ENCODE measurements at places on chromosomes 3 and 15.
A peak's percentile ranks its signal among the peaks of the same experiment; 100 is the strongest.

DNA sequence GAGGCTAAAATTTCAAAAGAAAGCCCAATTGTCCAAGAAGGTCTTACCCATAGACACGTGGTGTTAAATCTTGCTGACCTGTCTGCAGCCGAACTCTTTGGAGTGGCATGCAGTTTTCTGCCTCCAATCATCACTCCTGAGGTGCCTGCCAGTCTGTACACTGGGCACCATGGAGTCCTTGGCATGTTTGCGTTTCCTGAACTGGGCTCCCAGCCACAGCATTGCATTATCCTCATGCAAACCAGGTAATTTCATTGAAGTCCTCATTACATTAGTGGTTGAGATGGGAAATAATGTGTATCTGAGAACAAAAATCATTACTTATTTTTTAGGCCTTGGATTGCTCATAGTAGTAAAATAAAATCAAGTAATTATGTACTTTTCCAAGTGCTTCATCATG is 152.3 kb downstream of the AKAP13 start:
- DNase-seq = no peak

- no peak for DNase-seq
Measured at GRCh38 chr3:49619649-49620048, 54.5 kb upstream of the APEH start.

GRCh38 chr3:162337630-162338029 is 841.0 kb downstream of the OTOL1 start:
- DNase-seq = no peak

DNA sequence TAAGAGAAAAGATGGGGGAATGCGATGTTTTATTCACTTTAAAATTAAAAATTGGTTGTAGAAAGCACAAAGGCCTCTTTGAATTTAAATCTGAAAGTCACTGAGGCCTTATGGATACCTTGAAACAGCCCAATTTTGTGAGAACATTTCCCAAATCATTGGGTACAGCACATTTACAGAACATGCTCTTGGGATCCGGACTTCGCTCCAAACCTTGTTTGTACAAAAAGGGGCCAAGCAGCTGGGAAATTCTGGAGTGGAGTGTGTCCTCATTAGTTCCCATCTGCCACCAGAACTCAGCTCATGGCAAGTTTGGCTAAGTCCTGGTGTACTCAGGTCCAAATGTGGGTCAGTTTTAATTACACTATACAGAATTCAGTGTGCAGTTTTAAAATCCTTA is 254.2 kb downstream of the ZBTB20 start:
- DNase-seq = no peak

DNA sequence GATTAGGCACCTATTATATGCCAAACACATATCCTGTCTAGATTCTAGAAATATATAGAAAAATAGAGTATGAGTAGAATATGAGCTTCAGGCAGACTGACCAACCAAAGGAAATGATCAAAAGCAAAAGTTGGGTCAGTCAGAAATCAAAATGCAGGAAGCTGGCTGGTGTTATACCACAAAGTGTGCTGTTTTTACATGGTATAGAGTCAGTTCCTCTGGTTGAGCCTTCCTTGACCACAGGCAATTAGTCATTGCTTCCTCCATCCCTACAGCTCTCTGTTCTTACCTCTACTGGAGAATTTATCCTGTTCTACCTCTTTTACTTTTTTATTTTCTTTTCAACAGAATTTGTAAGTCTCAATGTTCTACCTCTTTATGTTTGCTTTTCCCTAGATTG is 149.8 kb downstream of the TMCO5A start:
- DNase-seq = peak; percentile 30

DNA sequence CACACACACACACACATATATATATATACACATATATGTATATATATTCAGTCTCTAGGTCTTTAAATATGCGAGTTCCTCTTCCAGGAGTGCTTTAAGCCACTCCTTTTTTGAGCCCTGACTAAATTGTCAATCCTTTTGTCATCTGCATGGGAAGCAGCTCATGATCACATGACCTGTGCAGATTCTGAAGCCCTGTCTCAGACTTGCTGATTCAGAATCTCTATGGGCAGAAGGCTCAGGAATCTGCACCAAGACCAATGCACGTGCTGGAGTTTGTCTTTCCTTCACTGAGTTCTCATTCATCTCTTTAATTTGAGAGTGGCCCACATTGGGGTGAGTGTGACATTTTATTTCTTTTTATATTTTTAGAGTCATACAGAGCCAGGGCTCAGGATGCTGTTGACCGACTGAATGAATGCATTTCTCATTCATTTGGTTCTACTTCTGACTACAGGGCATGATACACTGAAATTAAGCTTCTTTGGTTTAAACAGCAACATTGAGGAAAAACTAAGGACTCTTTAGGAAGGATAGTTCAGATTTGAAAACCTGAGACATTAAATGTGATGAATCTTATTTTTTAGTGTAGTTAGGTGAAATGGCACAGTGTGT is 307.5 kb downstream of the EDEM1 start:
- no peak for DNase-seq

GRCh38 chr15:63395730-63396151 is 14.1 kb upstream of the CA12 start:
- no peak for DNase-seq

- DNase-seq = no peak
Measured at GRCh38 chr15:67735896-67736295, 89.4 kb upstream of the SKOR1 start.

- no peak for DNase-seq
Measured at GRCh38 chr3:4398941-4399245, 68.2 kb downstream of the SUMF1 start.

DNA sequence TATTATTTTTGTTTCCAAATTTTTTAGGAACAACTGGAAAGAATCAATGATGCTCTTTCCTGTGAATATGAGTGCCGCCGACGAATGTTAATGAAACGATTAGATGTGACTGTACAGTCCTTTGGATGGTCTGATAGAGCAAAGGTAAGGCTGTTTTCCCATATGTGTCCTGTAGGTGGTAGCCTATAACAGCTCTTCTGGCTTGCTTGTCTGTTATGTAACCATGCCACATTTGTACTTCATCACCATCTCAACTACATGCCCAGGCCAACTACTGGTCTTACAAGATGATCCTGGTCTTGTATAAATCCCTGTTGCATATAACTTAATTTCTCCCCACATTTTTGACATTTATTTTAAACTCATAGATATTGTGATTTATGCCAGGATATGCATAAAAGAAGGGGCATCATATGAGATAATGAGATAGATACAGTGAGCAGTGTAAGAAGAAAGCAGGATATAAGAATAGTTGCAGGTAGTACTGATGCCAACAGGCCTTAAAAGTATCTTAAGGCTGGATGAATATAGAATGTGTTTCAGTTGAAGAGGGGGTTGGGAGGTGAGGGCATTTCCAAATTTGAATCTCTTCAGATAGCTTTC is 20.3 kb downstream of the FAM98B start:
- DNase-seq = peak; percentile 70

GRCh38 chr3:30696896-30697295 is 90.5 kb downstream of the TGFBR2 start:
- no peak for DNase-seq

GRCh38 chr15:74727727-74728126 is 2.4 kb upstream of the CYP1A1 start:
- no peak for DNase-seq

DNA sequence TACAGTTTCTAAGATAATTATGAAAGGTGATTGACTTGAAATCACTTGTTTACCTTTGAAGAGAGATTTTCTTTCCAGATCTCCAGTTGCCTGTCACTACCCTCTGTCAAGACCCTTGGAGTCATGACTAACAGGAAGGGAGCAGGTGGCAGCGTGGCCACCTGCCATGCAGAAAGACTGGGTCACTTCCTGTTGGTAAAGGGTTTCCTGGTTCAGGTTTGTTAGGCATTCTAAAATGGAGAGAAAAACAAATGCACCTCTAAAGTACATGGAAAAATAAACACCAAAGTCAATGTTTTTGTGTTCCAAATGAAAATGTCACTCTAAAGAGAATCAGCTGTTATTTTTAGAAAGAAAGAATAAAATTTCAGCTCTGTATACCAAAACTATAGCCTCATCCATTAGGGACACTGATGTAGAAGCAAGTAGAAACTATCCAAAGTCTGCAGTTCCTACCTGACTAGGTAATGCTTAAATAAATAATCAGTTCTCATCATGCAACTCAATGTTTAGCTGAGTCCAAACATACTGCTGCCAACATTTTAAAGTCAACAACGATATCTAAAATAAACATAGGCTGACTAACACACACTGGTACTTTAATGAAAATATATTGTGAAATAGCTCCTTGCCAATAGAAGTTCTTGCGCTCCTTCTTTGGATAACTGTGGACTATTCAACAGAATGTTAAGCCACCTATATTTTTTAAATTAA is 23.9 kb upstream of the TM4SF1 start:
- DNase-seq = peak; percentile 65

DNA sequence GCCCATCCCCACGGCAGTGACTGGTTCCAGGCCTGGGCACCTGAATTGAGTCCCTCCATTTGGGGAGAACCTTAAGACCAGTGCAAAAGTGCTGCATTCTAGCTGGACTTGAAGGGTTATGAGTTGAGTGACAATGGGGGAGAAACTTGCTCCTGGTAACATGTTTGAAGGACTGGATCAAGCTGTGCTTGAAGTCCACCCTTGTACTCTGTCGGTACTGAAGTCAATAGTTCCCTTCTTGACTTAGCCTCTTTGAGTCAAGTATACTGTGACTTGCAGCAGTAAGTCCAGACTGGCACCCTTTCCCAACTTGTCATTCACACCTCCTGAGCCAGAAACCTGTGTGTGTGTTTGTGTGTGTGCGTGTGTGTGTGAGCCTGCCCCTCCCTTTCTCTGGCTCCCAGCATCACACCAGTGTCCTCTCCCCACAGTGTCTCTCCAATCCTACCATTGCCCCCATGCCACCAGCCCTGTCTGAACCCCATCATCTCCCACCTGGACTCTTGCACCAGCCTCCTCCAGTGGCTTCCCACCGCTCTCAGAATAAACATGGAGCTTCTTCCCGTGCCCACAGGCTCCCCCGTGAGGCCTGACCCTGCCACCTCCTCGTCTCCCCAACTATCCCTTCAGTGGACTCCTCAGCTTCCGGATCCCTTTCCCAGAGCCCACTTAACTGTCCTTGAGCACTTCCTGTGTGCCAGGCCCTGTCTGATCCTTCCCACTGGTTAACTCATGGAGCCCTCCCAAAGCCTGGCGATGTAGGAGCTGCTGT is 10.2 kb upstream of the FBLN2 start:
- DNase-seq = no peak

DNA sequence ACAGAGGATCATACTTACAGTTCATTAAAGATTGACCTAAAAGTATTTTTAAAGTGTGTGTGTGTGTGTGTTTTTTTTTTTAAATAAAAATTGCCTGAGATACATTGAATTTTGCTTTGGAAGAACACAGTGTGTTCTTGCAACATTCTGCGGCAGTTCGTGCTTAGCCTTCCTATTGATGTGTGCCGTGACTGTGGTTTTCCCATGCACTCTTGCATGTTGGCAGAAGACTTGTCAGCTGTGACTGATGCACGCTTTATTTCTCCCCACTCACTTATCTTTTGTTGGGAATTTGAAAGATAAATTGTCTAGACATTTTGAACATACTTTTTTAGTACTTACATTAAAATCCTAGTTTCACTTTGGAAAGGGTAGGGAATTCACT is 136.3 kb upstream of the LRRFIP2 start:
- peak; percentile 11 for DNase-seq

DNA sequence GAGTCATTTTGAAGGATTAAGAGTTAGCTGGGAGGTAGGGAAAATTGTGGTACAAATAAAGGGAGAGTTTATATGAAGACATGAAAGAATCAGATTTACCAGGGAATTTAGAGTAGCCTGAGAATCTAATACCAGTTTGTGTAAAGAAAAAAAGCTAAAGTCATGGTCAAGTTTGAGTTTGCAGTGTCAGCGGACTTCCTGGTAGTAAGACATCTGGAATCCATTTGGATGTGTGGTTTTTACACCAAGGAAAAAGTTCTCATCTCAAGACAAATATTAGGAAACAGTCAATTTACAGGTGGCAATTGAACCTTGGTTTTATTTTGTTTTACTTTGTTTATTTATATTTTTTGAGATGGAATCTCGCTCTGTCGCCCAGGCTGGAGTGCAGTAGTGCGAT is 1.5 kb upstream of the P2RY12 start:
- no peak for DNase-seq

DNA sequence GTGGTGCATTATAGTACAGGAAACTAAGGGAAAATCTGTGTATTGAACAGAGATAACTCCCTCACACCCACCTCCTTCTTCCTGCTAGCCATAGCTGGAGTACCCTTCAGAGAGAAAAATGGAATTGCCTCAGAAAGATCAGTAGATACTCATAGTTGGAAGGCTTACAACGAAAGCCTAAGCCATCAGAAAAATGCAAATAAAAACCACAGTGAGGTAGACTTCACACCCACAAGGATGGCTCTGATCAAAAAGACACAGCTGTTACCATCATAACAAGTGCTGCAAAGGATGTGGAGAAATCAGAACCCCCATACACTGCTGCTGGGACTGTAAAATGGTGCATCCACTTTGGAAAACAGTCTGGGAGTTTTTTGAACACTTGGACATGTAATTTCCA is 7.4 kb upstream of the DLG1 start:
- peak; percentile 75 for DNase-seq

GRCh38 chr3:69354948-69355347 is 30.9 kb downstream of the FRMD4B start:
- DNase-seq = no peak

DNA sequence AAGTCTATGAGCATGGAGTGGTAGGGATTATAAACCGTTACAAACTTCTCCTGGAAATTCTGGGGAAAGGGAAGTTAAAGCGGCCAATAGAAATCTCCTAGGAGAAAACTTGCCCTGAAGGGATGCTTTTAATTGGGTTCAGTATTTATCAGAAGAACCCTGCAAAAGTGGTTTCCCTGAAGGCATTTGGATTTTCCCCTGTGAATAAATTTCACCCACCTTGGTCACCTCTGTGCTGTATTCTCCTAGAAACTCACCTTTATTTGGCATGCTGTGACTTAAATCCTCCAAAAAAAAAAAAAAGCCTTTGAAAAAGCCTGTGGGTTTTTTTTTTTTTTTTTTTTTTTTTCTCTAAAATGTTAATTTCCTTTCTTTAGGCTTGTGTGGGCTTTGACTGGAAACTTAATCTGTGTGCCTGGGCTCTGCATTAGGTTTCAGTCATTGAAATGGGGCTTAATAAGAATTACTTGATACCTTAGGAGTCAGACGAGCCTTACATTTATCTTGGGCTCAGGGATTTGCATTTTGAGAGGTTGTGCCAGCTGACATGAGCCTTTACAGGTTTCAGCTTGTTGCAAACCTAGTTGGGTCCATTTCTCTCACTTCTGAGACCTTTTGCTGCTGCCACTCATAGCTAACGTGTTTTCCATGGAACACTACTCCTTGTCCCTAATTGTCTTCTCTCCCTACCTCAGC is 22.0 kb downstream of the TGFBR2 start:
- DNase-seq = no peak

GRCh38 chr15:33158366-33158765 is 36.1 kb downstream of the FMN1 start:
- no peak for DNase-seq

GRCh38 chr15:89693696-89694095 is 3.1 kb downstream of the WDR93 start:
- no peak for DNase-seq
